ENCODE measurements at places on chromosomes 6 and 20.

GRCh38 chr20:64188682-64189529 is 24.7 kb downstream of the MYT1 start:
- no peak for DNase-seq

DNA sequence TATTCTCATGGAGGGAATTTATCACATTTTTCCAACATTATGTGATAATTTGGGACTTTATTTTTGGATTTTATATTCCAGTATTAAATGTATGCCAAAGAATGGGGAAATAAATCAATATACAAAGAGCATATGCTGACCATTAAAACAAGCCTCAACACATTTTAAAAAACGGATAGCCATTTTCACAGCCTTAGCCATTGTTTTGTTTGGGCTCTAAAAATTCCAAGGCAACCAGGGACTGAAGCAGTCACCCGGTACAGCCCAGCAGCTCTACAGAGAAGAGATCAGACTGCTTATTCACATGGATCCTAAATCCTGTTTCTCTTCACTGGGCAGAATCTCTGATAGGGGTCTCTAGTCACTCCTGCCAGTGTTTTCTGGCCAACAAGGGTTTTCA is 150.2 kb upstream of the OGFRL1 start:
- DNase-seq = no peak

DNA sequence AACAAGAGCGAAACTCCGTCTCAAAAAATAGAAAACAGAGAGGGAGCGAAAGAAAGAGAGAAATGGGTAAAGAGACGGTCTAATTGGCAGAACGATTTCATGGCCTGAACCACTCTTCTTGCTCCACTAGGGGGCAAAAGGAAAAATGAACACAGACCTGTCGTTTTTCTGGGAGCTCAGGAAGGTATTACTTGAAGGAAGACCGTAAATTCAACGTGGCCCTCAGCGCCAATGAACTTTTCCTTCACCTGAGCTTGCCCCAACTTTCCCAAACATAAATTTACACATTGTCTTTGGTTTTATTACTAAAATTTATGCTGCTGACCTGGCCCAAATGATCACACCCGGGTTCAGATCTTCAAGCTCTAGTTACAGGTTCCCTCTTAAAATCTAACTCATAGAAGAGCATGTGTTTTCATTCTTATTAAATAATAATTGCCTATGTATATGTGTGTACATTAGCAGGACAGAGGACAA is 67.3 kb downstream of the ATP9A start:
- peak; percentile 9 for DNase-seq

DNA sequence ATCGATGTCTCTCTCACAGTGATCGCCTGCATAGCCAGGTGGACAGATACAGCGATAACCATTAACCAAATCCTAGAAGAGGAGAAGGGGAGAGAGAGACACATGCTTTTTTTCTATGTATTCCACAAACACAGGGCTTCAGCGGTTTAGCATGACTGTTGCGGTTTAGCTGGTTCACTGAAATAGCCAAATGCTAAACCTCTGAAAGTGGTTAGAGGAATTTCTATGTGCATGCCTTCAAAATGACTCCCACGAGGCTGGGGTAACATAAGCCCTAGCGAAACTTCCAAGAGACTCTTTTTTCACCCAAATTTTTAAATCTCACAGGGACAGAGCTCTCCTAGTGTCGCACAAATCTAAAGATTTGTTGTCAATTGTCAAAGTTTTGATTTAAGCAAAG is 25.1 kb downstream of the JAG1 start:
- peak; percentile 49 for DNase-seq

DNA sequence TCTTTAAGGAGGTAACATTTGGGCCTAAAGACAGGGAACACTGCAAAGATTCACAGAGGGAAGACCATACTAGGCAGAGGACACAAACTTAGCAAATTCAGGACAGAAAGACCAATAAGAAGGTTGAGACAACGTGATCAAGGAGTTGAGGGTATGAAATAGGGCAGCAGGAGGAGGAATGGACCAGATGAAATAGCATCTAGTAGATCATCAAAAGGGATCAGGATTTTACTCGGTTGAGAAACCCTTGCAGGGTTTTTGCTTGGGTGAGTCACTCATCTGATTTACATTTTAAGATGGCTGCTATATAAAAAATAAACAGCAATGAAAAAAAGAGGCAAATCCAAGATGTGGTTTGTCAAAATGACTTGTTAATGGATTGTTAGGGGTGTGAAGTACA is 4.7 kb downstream of the BCLAF1 start:
- DNase-seq = no peak

GRCh38 chr6:8535519-8535918 is 100.2 kb upstream of the SLC35B3 start:
- no peak for DNase-seq

DNA sequence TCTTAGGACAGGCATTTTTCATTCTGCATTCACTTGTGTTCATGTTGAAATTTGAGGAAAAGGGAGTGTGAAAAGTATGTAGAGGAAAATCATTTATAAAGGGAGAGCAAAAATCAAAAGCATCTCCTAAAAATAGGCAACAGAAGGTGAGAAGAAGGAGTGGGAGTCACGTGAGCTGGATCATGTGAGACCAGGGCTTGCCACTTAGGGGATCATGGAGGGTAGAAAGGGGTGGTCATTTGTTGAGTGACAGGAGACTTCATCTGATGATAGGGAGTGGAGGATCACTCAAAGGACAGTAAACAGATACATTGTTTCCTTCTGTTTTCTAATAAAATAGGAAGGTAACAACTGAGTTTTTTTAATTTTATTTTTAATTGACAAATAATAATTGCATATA is 17.1 kb downstream of the RBM24 start:
- DNase-seq = no peak

- no peak for DNase-seq
These were observed 59.7 kb upstream of the SAMD3 start for GRCh38 chr6:130282234-130282995.

- no peak for DNase-seq
These were observed 1.9 kb downstream of the TRIB3 start for GRCh38 chr20:382291-383115.

DNA sequence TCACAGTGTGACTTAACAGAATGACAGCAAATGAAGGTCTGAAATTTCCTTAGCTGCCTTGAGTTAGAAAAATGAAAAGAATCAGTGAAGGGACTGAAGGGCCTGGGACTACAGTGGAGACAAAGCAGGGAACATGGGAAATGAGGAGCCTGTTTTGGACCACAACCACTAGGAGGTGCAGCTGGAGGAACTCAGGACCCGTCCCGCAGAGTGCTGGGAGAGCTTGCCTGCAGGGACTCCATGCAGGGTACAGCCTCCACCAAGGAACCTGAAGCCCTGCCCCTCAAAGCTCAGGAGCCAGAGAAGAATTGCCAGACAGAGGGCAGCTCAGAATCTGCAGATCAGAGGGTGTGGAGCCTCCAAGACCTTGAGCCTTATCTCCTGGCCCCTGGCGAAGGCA is 50.7 kb downstream of the LRFN2 start:
- no peak for DNase-seq

DNA sequence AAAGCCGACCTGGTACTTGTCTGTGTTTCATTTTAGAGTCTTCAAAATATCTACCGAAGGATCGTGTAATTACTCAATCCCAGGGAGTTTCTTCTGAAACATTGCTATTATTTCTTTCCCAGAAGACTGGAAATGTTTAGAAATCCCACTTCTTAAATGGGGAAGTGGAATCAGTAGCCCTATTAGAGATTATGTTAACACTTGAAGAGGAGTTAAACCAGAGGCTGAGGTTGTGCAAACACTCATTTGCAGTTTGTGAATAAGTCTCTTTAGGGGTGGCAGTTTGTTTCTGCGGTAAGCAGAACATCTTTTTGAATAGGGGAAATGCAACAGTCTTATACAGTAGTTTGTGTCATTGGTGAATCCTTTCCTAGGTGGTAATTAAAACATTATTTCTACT is 21.3 kb downstream of the DSP start:
- no peak for DNase-seq

DNA sequence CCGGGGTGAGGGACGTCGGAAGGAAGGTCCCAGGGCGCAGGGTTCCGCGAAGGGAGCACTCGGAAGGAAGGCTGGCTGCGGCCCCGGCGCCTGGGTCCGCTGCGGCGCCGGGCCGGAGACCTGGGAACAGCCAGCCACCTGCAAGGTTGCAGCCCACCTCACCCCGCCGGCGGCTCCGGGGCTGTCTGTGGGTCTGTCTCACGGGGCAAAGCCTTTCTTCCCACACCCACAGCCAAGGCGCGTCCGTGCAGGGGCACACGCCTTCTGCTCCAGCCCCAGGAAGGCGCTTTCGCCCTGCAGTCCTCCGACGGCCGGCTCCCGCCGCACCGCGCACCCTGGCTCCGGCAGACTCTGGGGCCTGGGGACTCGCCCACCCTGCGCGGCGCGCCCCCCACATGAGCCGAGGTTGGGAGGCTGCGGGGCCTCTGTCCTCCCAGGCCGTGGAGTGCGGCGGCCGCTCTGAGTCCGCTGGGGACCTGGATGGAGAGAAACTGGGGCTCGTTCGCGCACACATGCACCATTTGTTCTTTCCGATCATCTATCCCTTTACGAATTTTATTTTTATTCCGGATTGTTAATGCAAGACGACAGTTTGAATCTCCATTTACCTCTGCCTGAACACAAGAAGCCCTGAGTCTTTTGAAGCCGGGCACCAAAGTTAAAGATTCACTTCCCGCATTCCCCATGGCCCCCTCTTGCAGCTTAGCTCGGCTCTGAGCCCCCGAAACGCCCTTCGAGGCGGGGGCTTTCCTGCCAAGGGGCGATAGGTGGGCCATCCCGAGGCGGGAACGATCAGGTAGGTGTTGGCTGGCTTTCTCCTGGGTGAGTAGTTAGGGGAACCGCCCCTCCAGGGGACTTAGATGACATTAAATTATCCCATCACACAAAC is 4.5 kb upstream of the FOXC1 start:
- no peak for DNase-seq

- peak; percentile 65 for DNase-seq
These were observed 42.4 kb upstream of the ADGRF4 start for GRCh38 chr6:47655719-47656595.

- DNase-seq = no peak
These were observed 23.2 kb upstream of the PIM1 start for GRCh38 chr6:37146735-37147157.

DNA sequence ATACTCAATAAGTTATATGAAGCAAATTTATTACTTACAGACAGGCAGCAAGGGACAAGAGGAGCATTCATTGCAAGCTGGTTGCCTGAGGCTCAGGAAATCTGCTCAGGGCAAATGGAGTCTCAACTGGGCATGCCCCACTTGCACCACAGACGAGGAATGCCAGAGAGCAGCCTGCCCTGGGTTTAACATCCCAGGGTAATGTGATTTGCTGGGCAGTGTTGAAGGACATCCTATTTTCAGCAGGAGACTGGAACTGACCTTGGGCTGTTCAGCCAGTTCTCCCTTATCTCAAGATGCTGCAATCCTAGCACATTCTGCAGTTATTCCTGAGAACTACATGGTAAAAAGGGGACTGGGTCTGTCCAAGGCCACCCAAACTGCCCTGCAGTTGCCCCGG is 3.8 kb upstream of the ENTPD6 start:
- no peak for DNase-seq

DNA sequence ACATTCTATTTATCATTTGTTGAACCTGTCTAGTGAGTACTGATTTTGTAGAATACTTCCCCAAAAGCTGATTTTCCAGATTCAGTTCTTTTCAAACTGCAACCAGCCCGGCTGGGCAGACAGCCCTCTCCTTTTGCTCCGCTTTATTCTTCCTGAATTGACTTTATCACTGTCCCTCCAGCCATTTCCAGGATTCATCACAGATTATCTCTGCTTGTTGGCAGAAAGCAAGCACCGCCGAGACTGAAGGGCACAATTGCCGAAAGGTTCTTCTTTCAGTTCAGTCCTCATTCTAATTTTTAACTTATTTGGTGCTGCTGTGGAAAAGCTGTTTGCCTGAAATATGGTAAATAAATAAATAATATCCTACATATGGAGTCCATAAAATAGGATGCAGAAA is 369.1 kb upstream of the FLRT3 start:
- DNase-seq = no peak

- DNase-seq = no peak
These were observed 4.6 kb downstream of the TFEB start for GRCh38 chr6:41730531-41731436.

DNA sequence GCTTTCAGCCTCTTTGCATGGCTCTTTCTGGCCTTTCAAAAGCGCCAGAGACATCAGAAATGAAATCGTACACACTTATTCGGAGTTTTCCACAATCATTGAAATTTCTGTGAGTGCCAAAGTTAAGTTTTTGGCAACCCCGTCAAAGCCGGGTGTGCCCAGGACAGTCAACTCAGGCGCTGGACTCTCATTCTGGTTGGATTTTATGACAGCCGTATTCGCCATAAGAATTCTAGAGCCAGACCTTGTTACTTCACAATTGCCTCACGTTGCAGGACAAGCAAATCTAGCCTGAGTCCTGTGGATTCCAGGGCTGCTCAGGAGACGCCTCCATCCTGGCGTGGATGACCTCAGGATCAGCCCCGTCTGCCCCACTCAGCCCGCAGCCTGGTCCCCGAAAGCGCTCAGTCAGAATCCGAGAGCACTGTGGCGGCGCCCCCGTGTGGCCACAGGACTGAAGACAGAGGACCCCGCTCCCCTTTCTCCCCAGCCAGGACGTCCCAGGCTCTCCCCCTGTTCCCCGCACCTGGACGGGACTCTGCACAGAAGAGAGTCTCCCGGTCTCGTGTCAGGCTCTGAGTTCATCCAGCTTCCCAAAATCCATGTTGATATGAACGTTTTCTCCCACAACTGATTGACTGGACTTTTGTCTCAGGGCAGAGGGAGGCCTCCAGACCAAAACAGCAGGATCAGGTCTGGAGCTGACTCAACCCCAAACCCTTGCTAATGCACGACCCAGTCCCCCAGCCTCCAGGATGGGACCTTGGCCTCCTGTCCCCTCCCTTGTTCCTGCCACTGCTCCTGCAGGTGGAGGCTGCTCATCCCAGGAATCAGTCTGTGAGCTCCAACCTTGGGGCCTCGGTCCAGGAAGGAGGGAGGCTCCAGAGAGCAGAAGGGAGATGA is 38.2 kb downstream of the MICA start:
- peak; percentile 67 for DNase-seq

DNA sequence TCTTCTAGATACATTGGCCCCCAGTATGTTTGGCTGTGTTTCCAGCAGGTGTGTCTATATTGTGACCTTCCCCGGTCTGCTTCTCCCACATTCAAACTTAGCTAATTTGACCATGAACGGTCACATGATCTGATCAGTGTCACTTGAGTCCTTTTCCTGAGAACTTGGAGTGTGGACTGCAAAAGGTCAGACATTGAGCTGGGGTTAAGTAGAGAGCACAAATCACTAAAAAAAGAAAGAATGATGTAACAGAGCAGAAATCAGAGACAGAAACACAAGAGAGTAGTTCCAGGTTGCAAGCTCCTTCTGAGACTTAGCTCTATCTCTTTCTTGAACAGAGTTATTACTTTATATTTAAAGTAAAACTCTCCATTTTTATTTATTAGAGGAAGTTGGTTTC is 733.9 kb downstream of the CBLN4 start:
- DNase-seq = no peak

- DNase-seq = no peak
These were observed 23.6 kb downstream of the IL17A start for GRCh38 chr6:52209770-52210169.
